ENCODE measurements at places on chromosomes 4 and X.

DNA sequence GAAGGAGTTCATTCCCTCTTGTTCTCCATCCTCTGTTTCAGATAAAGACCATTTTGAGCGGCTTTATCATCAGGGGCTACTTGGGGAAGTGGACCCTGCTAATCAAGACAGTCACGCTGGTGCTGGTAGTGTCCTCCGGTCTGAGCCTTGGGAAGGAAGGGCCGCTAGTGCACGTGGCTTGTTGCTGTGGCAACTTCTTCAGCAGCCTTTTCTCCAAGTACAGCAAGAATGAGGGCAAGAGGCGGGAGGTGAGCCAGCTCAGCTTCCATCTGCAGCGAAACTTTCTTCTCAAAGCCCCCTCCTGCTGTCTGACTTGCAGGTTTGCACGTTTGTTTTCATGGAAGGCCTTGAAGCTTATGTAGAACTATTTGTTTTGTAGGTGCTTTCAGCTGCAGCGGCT is 49.5 kb downstream of the CLCN4 start:
- no peak for DNase-seq

DNA sequence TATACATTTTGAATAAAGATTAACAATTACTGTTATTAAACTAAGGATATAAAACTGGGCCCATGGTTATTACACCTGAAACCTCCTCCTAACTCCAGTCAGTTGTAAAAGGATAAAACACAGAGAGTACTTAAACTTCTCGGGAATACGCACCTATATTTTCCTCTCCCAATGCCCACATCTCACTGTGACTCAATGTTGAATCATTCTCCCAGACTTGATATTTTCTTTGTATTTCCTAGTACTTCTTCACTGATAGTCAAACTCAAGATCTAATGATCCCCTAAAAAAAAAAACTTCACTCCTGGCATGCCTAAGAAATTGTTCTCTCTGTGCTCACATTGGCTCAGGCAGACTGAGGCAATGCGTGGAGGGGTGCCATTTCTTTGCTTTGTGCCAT is 212.5 kb upstream of the DKK2 start:
- no peak for DNase-seq

DNA sequence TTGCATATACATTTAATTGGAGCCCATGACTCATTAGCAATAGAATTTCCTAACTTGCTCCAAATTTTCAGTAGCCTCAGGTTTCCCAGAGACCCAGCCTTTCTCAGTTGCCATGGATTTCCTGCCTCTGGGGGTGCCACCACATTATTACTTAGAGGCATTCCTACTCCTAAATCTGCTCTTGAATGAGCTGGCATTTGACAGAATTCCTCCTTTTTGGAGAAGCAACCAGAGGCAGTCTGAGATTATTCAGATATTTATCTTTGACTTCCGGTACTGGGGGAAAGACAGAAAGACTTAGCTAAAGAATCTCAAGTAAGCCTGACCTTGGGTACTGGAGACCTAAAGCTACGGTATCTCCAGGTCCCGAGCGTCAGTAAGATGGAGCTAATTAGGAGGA is 76.3 kb downstream of the DCHS2 start:
- DNase-seq, result no peak

DNA sequence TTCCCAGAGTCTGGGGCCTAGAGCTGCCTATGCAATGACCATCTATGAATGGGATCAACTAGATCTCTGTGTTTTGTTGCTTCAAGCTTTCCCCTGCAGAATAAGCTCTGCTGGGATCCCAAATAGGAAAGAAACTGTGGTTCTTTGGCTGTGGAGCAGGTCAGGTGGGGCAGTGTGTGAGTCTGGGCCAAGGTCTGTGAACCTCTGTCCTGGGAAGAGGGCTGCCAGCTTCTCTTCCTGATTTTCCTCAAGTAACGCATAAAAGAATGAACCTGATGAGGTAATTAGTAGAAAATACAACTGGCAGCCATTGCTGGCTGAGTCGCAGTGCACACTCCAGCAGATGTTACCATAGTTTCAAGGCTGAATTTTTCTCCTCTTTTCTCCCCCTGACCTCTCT is 4.6 kb upstream of the PIN4 start:
- no peak for DNase-seq

GRCh38 chrX:88425739-88426138 is 321.3 kb upstream of the CPXCR1 start:
- DNase-seq, result no peak

DNA sequence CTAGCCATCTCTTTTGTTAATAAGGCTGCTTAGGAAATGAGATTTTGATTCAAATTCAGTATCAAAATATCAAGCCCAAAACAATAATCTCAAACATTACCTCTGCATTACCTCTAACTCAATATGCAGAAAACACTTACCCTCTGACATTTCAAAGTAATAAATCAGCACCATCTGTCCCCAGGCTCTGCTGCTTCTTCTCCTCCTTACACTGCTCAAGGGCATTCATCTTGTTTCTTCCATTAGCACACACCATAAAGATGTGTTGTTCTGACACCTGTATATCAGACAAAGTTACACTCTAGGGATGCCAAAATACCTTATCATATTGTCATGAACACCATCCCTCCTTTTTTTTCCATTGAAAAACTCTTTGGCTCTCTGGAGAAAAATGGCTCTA is 1630.3 kb downstream of the RPA4 start:
- DNase-seq, result no peak

DNA sequence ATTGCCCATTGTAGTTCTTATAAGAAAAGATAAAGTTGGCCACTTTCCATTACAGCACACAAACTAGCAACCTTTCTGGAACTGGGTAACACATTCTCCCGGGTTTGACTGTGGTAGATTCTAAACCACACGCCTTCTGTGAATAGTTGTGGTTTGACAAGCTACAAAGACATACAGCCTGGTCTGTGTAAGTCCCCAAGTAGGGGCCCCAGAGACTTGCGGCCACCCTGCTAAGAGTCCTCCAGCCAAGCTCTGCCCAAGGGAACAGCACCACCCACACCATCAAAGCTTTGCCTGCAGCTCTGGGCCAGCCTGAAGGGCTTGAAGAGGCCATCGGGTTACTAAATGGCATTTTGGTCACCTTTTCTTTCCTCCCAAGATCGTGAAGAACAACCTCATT is 203.4 kb downstream of the MAML3 start:
- no peak for DNase-seq

DNA sequence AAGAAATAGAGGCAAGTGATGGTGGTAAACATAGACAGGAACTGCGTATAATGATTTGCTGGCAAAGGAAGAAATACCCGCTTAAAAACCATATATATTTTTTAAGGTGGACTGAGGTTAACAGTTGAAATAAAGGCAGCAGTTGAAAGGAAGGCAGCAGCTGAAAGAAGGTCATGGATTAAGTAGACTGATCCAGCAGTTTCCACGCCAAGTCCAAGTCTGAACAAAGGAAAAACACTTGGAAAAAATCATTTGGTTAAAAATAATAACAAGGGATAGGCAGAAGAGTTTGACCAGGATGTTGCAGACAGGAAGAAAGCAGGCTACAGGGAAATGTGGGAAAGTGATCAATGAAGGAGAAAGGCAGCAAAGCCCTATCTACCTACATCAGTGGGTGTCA is 93.6 kb downstream of the AMELX start:
- no peak for DNase-seq

- no peak for DNase-seq
These were observed 62.3 kb upstream of the PGRMC2 start for GRCh38 chr4:128349921-128350320.

- no peak for DNase-seq
These were observed 101.6 kb downstream of the COL4A5 start for GRCh38 chrX:108541286-108541685.

- no peak for DNase-seq
These were observed 10.2 kb downstream of the OTUD4 start for GRCh38 chr4:145170223-145170622.

- DNase-seq, result no peak
These were observed 13.2 kb upstream of the SHOX start for GRCh38 chrX:617401-617800.

- no peak for DNase-seq
These were observed 22.4 kb upstream of the NEIL3 start for GRCh38 chr4:177287255-177287654.

- peak; percentile 65 for DNase-seq
These were observed at the start of gene RAB33A for GRCh38 chrX:130171446-130172126. Gene RAB33A, plus strand, starts transcription at chrX:130171962. Its CDS starts 101 bp downstream, at chrX:130172063.

DNA sequence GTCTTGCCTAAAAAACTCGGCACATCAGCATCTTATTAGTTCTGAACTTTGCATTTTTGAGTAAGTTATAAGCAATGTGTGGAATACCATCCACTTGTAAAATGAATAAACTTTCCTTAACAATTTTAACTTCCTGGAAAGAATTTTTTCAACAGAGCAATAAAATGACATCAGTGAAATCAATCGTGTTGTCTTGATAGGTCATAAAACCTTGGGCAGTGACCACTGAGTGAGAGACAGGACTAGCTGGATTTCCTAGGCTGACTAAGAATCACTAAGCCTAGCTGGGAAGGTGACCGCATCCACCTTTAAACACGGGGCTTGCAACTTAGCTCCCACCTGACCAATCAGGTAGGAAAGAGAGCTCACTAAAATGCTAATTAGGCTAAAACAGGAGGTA is 403.0 kb upstream of the CNKSR2 start:
- DNase-seq, result no peak

DNA sequence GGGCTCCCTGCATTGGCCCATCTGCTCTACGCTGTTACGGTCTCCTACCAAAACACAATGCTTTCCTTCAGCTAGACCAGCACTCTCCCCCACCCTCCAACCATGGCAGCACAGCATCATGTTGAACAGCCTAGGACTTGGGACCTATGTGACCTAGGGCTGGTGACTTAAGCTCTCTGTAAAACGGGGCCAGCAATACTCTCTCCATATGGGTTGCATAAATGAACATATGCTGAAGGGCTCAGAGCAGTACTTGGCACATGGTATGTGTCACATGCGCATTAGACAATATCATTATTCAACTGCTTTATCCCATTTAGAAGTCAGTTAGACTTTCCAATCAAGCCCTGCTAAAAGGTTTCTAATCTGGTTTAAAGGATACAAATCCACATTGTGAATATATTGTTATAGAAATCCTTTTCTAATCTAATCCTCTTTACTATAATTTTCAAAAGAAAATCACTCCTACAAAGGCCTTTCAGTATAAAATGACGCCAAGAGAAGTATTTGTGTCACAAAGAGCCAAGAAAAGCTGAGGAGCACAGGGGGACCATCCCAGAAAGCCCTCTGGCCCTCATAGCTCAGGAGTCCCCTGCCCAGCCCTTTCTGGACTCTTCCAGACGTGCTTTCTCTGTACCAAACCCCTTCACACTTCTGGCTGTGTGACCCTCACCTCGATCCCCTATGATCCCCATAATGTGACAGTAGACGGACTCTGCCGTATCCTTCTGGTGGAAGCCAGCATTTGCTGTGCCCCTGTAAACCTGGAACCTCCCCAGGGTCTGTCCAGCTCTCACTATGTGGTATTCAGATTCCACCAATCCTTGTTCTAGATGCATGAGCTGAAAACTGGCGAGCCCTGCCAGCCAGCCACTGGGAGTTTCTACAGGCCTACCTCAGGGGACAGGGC is 42.3 kb downstream of the NSG1 start:
- no peak for DNase-seq

DNA sequence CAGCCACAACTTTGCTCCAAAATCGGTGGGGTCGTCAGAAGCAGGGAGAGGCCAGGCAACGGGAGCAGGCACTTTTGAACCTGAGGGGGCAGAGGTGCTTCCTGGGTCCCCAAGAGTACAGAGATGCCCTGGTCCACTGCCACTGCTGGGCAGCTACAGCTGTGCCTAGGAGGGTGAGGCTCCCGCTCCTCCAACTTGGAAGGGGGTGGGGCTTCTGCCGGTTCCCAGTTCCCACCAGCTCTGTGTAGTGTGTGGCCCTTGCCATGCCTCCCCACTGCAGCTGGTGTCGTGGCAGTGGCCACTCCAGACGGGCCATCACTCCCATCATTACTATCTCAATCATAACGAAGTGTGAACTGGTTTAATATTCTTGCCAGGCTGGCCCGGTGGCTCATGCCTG is 1496.3 kb downstream of the PCDH7 start:
- DNase-seq, result no peak

- no peak for DNase-seq
These were observed 2.3 kb upstream of the CYTL1 start for GRCh38 chr4:5021546-5021945.

- no peak for DNase-seq
These were observed 102.1 kb upstream of the LNX1 start for GRCh38 chr4:53693408-53693807.

DNA sequence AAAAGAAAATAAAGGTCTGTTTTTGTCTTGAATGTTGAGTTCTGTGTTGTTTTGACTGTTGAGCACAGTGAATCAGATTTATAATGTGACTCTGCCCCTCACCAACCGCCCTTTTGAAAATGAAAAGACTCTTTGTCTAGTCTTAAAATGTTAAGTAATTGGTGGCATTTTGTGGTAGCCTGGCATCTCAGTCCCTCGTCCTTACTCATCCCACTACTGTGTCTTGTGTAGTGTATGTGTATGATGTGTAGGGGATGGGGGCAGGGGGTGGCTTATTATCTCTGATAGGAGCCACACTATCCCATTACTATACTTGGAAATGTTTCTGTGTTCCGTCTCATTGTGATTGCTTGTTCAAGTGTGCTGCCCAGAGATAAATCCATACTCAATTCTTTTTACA is 12.2 kb downstream of the KLHL34 start:
- DNase-seq, result no peak

GRCh38 chrX:21996872-21997455 is 35.2 kb upstream of the PHEX start:
- DNase-seq, result no peak

- DNase-seq, result no peak
These were observed 841 bp downstream of the TBC1D19 start for GRCh38 chr4:26584725-26585124.

- no peak for DNase-seq
These were observed 281.2 kb downstream of the QDPR start for GRCh38 chr4:17230727-17231126.

- DNase-seq, result no peak
These were observed 84.4 kb downstream of the SCFD2 start for GRCh38 chr4:53281438-53281837.

DNA sequence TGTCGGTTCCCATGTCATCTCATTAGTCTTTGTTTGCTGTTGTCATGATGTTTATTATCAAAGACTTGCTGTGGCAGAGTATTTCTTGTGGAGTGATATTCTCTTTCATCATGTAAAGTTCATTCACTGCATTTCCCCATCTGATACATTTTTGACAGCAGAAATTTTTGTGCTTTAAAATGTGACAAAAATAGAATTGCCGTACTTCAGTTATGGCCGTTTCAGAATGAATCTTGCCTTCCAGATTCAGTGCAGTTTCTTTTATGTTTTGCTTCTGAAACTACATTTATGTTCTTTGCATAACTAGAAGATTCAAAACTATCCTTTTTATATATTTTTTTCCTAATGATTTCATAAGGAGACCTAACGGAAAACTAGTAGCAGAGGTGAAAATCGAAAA is 10.0 kb downstream of the CSTF2 start:
- no peak for DNase-seq

- DNase-seq, result no peak
These were observed 55.3 kb downstream of the SH2D1A start for GRCh38 chrX:124401696-124402095.
